SK-N-SH treated with all-trans-retinoic acid at 6 μM for 48 hours (cell line): ENCODE measurements at places on chromosomes 11 and 22.

- no peak; the same call in 1 of the 3 replicates for ATAC-seq
These were observed 8.1 kb downstream of the WNT7B start for GRCh38 chr22:45968751-45969413.

GRCh38 chr11:16001899-16002426 is 354.4 kb downstream of the SOX6 start:
- ATAC-seq: peak; percentile 65

DNA sequence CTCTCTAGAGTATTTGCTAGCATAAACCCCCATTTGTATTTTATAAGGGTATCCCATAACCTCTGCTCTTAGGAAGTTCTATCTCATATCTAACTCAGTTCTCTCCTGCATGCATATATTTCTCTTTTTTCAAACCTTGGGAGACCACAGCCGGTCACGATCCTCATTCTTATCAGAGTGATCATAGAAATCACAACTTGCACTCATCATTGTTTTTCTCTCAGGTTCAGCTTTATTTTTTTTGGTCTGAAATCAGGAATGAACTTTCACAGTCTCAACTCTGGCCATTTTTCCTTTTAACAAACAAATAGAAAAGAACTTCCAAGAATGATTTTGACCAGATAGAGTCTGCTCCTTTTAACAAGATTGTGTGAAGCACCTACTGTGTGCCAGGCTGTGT is 98.6 kb upstream of the BLID start:
- no peak for ATAC-seq

- ATAC-seq: no peak
These were observed 8.7 kb upstream of the CARD18 start for GRCh38 chr11:105148241-105148640.

DNA sequence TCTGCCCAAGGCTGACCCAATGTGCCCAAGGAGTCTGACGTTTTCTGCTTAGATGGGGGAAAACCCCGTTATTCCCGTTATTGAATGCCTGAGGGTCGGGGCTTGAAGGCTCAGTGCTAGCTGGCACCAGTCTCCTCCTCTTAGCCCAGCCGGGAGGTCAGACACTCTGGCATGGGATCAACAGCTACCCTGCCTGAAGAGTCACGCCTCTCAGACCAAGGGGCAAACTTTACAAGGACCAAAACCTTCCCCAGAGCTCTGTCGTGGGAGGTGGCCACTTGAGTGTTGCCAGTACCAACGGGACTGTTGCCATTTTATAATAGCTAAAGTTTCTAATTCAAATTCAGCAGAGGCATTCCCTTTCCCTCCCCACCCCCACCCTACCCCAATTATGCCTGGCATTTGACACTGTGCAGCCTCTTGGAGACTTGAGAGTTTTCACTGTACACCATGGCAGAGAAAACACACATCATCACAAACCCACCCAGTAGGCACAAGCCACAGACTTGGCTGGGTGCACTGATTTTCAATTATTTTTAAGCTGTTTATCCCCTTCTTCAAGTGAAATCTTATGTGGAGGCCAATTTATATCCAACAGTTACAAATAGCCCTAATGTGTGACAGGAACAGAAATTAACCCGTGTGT is 137.5 kb upstream of the SYT13 start:
- no peak for ATAC-seq

- ATAC-seq: no peak
These were observed 106.8 kb upstream of the NECTIN1 start for GRCh38 chr11:119835753-119836152.

DNA sequence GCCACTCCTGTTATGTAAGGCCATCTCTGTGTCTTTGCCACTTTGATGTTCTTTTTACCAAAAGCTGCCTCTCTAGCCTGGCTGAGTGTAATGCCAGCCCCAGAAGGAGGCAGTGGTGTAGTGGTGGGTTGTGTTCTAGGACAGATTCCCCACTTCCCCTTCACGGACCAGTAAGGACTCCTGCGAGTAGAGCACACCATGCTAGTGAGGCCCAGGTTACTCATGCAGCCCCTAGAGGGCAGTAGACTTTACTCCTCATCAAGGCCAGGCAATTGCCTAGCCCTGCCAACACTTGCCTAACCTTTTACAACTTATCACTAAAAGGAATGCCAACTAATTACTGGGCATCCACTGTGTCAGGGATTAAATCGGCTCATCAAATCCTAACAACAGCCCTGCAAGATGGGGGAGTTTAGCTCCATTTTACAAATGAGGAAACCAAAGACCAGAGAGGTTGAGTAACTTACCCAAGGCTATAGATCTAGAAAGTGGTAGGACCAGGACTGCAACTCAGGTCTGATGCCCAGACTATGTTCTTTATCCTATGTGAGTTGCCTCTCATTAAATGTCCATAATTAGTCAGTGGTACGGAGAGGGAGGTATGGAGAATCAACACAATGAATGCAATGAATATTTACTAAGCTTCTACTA is 75.3 kb downstream of the APIP start:
- ATAC-seq: peak; percentile 84

- peak; percentile 26; the same call in 1 of the 3 replicates for ATAC-seq
These were observed 39.7 kb downstream of the DEUP1 start for GRCh38 chr11:93370260-93370659.

DNA sequence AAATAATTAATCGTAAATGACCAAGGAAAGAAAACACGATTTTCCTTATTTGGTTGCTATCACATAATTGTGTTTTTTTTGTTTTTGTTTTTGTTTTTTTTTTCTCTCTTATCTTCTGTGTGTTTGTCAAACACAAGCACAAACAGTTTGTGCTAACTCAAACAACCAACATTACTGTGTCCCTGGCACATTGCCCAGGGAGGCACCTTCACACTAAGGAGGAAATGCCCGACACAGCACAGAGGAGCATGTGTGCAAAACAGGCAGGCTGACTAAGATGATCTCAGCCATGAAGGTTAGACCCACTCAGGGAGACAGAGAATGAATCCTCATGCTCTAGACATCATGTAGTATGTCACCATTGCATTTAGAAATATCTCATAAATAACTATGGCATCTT is 130.1 kb downstream of the SOX6 start:
- peak; percentile 43; the same call in 1 of the 3 replicates for ATAC-seq

- ATAC-seq: no peak
These were observed 6.9 kb upstream of the COPB1 start for GRCh38 chr11:14506532-14506931.

GRCh38 chr11:108486331-108486730 is 11.9 kb downstream of the POGLUT3 start:
- ATAC-seq: no peak

GRCh38 chr22:45125188-45125587 is 38.5 kb upstream of the NUP50 start:
- no peak for ATAC-seq

- no peak for ATAC-seq
These were observed 74.3 kb downstream of the SCN3B start for GRCh38 chr11:123580137-123580536.

DNA sequence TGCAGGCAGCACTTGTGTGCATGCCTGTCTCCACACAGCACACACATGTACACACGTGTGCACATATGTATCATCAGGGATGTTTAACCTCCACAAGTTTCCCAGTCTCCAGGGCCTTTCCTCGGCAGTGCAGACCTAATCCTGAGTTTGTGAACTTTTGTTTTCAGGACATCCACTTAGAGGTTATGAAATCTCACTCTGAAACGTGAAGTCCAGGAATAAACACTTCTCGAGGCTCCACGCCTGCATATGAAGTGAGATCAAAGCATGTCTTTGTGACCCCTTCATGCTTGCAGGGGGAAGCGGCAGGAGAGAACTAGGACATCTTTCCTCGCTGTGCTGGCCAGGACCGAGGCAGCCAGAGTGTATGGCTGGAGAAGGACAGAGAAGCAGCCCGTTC is 3.1 kb downstream of the SHISAL1 start:
- no peak for ATAC-seq

DNA sequence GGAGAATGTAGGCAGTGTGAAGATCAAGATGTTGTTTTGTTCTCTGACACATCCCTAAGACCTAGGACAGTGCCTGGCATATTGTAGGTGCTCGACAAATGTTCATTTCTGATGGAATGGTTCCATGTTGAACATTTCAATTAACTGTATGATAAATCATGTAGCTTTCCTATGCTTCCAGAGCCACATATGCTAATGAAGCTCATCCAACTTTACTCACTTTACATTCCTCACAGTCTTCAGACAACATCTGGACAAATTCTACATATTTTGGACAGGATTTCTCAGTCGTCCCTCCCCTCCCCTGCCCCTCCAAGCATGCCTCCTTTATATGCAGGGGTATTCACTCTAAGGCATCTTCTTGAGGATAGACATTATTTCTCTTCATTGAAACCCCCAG is 177.9 kb downstream of the BLID start:
- no peak for ATAC-seq

- no peak for ATAC-seq
These were observed 13.5 kb downstream of the MS4A6A start for GRCh38 chr11:60169264-60169915.

DNA sequence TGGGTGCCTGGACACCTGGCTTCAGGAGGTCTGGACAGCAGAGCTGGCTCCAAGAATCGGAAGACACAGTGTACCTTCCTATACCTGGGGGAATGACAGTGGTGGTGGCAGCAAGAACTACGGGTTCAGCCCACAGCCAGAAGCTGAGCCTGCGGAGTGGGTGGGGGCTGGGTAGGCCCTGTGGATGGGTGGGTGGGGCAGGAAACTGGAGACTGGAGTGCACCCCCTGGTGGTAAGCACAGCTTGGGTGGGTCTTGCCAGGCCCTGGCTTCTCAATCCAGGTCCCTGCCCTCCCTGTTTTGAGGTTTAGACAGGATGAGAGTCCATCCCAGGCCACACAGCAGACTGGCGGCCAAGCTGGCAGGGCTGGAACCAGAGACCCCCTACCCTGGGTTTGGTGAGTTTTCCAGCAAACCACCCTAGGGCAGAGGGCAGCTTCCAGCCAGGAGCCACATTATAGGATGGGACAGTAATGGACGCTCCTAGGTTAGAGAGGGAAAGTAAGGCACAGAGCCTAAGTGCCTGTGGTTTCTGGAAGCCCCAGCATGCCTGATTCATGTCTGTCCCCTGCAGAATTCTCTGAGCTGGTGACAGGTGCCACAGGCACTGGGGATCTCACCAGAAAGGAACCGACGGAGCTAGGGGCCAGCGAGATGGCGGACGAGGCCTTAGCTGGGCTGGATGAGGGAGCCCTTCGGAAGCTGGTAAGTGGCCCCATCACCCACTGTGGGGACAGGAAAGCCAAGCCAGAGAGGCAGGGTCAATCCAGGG is 1.7 kb downstream of the SMTN start:
- ATAC-seq: no peak

GRCh38 chr22:38489561-38490145 is 16.5 kb downstream of the DDX17 start:
- no peak for ATAC-seq

DNA sequence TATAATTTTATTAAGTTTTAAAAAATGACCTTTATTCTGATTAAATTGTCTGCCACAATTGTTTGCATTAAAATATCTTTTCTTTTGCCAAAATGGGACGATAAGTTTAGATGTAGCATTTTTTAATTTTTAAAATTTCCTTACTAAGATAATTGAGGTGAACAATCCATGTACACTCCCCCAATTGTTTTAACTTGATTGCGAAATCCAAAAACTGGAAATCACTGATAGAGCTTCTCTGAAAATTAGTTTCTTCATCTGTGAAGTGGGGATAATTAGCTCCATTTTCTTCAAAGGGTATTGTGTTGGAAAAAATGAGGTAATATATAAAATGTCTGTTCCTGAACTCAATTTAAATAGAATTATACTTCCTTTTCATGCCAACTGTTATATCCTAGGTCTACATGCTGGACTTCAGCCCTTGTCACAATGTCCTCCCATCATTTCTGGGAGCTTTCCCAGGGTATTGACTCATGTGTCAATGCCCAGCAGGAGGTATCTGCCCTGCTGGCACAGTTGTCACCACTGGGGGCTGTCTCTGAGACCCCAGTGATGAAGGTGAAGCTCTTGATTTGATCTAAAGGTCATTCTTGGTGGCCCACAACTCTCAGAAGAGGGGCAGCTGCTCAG is 28.7 kb upstream of the NAV2 start:
- no peak for ATAC-seq

GRCh38 chr11:70306586-70307033 is 36.1 kb downstream of the PPFIA1 start:
- ATAC-seq: peak; percentile 52

- no peak for ATAC-seq
These were observed 1432.6 kb upstream of the TENM4 start for GRCh38 chr11:80873310-80873999.

DNA sequence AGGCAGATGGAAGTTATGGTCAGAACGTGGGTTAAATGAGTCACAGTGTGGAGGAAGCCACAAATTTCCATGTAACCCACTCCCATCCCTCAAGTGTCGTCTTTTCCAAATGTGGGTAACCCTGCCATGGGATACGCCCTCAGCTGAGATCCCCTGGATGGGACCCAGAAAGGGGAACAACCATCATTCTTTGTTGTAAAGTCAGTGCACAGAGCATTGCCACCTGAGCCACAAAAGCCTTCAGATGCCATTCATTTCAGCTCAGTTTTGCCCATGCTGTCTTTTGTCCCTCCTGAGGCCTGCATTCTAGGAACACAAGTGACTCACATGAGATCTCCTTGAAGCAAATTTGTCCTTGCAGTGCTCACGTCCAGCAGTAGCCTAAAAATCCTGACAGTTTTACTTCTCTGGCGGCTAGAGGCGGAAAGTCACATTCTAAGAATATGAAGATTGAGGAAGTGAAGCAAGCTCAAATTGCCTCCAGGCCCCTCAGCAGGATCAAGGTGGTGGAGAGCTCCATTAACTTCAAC is 30.6 kb downstream of the MMP13 start:
- no peak for ATAC-seq

DNA sequence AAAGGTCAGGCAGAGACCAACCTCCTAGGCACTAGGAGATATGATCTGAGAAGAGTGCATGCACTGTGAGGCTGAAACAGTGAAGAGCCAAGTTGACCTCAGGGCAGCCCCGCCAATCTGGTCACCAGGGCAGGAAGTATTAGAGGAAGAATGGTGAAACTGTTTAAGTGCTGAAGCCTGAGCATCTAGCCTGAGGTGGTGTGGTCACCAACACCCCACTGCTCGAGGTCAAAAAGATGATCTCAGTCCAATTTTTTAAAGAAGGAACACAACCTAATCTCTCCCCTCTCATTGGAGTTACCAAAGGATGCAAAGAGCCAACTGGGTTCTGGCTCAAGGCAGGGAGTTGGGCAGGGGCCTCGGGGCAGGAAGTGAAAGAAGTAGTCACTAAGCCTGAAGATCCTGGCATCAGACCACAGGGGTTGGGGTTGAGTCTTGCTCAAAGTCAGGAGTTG is 4.0 kb downstream of the APBB1 start:
- ATAC-seq: no peak
